ENCODE measurements at places on chromosomes 5 and 9.

DNA sequence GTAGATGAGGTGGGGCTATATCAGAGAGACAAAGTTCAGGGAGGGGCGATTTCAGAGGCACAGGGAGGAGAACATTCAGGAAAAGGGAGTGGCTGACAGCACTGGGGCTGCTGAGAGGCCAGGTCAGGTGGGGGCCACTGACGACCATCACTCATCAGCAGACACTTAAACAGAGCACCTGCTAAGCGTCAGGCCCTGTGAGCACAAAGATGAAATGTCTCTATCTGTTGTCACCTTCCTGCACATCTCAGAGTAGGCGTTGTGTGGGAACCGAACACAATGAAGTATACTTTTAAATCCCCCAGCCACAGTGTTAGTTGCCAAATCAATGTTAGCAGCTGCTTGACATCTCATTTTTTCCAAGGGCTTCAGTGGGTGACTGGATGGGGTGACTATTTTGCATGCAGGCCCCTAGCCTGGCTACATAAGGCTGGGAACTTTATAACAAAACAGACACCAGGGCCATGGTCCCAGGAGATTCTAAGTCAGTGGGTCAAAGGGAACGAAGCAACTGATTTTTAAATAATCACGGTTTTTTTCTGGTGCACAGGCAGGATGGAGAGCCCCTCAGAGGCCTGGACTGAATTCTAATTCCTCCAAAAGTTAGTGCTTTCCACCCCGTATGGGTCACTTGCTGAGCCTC is 31.1 kb upstream of the ANKRD18A start:
- DNase-seq, result no peak

DNA sequence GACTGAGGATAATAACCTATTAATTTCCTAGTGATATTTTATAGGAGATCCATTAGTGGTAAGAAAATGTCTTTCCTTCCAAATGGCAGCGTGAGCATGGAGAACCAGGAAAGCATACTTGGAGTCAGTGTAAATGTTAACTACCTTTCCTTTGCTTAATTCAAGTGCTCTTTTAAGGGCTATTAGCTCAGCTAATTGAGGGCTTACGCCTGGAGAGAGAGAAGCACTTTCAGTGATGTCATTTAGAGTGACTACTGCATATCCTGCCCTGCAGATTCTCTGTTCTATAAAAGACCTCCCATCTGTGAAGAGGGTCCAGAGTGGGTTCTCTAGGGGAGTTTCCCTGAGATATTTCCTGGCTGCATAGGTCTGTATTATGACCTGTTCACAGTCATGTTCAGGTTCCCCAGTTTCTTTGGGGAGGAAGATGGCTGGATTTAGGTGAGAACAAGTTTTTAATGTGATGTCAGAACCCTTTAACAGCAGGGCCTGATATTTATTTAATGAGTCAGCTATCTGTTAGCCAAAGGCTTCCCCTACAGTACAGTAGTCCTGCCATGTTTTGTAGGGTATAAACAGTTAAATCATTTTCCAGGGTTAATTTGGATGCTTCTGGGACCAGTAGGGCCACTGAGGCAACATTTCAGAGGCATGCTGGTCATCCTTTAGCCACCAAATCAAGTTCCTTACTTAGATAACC is 89.6 kb downstream of the TRIM36 start:
- DNase-seq, result no peak

- DNase-seq, result no peak
Observed at GRCh38 chr9:107049046-107049802, 186.3 kb downstream of the ZNF462 start.

GRCh38 chr5:88875341-88876234 is 7.4 kb downstream of the MEF2C start:
- no peak for DNase-seq

DNA sequence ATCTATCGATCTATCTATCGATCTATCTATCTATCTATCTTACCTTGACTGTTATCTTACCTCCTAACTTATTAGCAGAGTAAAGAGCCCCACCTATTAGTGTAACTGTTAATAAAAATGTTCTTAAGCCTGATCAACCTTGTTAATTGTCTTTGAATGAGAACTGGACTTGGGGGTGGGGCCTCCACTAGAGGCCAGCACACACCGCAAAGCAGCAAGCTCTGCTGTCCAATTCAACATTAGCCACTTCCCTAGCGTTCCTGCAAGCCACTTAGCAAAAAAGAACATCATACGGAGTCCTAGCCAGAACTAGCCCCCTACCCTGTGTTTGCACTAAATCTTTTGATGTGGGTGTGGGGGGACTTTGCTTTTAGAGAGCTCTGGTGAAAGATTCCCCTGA is 515.8 kb downstream of the KDM4C start:
- peak; percentile 14 for DNase-seq

- DNase-seq, result no peak
Observed at GRCh38 chr9:14341437-14342122, 27.6 kb upstream of the NFIB start.

- no peak for DNase-seq
Observed at GRCh38 chr5:82850393-82850792, 226.8 kb downstream of the TMEM167A start.

- DNase-seq, result no peak
Observed at GRCh38 chr5:164181604-164182003, 676.2 kb downstream of the MAT2B start.

- no peak for DNase-seq
Observed at GRCh38 chr9:129597355-129598088, 23.4 kb downstream of the C9orf50 start.

DNA sequence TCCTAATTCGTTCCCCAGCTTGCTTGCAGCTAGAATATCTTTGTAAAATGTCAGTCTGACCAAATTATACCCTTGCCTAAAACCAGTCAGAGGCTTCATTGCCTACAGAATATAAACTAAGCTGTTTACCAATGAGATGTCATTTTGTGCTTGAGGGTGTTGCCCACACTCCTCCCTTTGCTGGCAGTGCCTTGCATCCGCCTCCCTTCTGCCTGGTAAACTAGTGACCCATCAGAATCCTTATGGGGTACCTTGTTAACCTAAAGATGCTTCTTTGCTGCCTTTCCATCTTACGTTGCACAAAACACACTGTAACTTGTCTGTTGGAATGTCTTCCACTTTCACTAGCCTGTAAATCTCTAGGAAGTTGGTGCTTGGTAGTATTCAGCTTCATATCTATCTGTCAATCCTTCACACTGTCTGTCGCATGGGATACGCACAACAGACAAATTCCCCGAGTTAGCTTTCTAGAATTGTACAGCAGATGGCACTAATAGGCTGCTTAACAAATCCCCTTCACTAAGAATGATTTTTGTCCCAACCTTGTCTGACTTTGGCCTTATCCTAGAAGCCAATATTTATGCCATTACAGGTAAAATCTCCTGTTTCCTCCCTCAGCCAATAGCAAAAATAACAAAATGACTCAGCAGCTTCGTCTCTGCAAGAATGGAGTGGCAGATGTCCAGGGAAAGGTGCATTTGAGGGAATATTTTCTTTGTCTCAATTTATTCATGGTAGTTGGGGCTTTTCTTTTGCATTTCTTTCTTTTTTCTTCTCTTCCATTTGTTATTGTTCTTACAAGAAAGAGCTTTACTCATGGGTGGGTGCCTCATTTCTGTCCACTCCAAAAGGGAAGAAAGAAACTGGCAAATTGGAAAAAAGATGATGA is 3.0 kb downstream of the NUDT2 start:
- no peak for DNase-seq

- DNase-seq, result no peak
Observed at GRCh38 chr5:170438581-170438980, 49.4 kb upstream of the KCNMB1 start.

DNA sequence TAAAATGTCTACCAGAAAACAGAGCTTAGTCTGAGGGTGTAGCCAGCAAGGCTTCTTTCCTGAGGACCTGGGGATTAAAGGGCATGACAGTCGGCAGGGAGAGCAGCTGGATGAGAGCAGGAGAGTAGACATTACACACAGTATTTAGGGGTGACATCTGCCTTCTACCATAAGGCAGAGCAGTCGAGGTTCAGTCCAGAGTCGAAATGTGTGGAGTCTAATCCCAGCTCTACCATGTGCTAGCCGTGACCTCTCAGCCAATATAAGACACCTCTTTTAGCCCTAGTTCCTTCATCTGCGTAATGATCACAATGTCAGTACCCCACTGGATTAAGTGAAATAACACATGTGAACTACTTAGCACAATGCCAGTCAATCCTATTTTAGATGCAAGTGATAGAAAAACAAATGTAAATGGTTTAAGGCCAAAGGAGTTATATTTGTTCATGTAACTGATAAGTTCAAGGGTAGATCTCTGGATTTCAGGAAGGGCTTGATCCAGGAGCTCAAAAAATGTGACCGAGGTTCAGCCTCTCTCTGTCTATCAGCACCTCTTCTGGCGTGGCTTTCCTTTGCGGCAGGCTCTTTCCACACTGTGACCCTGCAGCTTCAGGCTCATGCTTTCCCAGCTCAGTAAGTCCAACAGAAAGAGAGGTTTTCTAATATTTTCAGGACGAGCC is 16.2 kb upstream of the CPLX2 start:
- DNase-seq, result no peak

GRCh38 chr9:73523391-73523790 is 371.7 kb downstream of the ANXA1 start:
- no peak for DNase-seq

GRCh38 chr9:94980947-94981722 is 254.6 kb downstream of the AOPEP start:
- DNase-seq, result no peak

GRCh38 chr5:96381526-96381925 is 51.5 kb downstream of the PCSK1 start:
- peak; percentile 52 for DNase-seq

- DNase-seq, result no peak
Observed at GRCh38 chr5:160480652-160481051, 59.0 kb downstream of the PTTG1 start.

GRCh38 chr9:96874947-96875460 is 20.7 kb upstream of the ZNF782 start:
- no peak for DNase-seq

GRCh38 chr5:136053336-136054141 is 24.8 kb downstream of the TGFBI start:
- no peak for DNase-seq

DNA sequence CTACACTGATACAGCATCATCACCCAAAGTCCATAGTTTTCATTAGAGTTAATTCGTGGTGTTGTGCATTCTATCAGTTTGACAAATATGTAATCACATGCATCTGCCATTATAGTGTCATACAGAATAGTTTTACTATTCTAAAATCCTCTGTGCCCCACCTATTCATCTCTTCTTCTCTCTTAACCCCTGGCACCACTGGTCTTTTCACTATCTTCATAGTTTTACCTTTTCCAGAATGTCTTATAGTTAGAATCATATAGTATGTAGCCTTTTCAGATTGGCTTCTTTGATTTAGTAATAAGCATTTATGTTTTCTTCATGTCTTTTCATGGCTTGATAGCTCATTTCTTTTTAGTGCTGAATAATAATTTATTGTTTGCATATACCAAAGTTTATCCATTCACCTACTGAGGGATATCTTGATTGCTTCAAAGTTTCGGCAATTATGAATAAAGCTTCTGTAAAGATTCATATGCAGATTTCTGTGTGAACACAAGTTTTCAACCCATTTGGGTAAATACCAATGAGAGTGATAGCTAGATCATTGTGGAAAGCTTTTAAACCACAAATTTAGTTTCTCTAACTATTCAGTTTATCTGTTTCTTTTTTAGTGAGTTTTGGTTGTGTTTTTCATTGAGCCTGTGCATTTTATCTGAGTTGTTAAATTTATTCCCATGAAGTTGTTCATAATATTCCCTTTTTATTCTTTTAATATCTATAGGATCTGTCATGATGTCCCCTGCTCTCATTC is 84.9 kb downstream of the RALGPS1 start:
- no peak for DNase-seq

DNA sequence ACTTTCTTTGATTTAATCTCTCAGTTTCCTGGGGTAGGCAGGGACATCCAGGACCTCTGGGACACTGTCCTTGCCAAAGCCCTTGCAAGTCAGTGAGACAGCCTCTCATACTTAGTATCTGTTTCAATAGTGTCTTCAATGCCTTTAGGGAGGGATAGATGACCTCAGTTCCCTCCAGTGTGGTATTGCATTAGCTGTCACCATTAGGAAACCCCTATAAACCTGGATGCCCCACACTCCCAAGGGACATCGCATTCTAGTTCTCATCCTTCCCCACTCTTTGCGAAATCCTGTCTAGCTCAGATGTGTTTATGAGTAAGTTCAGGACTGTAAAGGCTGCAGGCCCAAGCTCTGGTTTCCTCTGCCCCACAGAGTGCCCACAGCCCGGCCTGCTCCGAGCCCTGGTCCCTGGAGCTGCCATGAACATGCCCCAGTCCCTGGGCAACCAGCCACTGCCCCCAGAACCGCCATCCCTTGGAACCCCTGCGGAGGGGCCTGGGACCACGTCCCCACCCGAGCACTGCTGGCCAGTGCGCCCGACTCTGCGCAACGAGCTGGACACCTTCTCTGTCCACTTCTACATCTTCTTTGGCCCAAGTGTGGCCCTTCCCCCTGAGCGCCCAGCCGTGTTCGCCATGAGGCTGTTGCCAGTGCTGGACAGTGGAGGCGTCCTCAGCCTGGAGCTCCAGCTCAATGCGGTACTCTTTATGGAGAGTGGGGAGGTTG is 13.2 kb downstream of the TMEM8B start:
- no peak for DNase-seq

- no peak for DNase-seq
Observed at GRCh38 chr9:3263698-3264097, 262.1 kb downstream of the RFX3 start.

GRCh38 chr9:129554649-129555048 is 66.3 kb downstream of the C9orf50 start:
- no peak for DNase-seq

- DNase-seq, result no peak
Observed at GRCh38 chr5:170488570-170488969, 15.2 kb upstream of the KCNIP1 start.

DNA sequence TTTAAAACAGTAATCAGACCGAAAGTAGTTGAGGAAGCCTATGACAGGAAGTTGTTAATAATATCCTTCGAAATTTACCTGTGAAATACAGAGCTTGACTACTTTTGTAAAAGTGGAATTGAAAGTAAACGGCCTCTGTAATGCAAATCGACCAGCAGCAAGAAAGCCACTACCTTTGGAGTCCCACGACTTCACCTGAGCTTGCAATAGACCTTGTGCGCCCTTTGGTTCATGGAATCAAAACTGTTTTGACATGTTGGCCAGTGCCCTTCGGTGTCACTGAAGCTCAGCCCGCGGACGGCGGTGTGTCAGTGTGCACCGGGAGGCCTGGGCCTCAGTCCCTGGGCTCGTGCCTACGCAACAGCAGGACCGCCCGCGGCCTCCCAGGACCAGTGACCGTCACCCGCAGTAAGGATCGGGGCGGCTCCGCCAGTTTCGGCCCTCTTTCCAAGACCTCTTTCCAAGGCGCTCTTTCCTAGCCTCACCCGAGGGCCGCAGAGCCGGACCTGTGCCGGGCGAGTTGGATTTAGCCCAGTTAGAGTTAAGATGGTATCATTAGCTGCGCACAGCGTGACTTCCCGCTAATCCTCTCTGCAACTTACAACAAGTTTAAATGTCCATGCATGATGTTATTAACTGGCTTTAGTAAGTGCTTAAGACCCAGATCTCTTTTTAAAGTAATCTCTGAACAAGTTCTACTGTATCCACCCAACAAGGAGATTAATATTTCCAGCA is 223.3 kb downstream of the MEF2C start:
- no peak for DNase-seq

GRCh38 chr5:56449071-56449640 is 216.0 kb upstream of the ANKRD55 start:
- DNase-seq, result no peak

GRCh38 chr5:66757834-66758371 is 161.7 kb downstream of the MAST4 start:
- DNase-seq, result no peak

Measured in NCI-H1092 (cell line).